ENCODE measurements at places on chromosomes 11 and 22.

DNA sequence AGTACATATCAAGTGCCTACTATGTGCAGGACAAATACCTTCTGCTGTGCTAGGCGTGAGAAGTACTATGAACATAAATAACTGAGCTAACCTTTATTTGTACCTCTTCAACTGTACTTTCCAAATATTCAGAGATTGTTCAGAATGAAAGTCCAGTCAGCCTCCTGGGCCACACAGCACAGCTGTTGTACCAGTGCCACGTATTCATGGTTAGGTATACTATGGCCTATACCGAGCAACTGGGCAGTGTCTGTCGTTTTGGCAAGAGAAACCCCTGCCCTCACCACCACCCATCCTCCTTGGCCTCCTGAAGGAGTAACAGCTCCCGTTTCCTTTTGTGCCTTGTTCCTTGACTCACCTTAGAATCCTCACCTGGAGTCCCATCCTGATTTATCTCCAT is 53.0 kb downstream of the RASSF10 start:
- DNase-seq = no peak

GRCh38 chr11:8608652-8609051 is 14.6 kb upstream of the STK33 start:
- no peak for DNase-seq

GRCh38 chr22:38243007-38243765 is 29.6 kb downstream of the TMEM184B start:
- peak; percentile 87 for DNase-seq

GRCh38 chr11:96538104-96538503 is 148.3 kb downstream of the JRKL start:
- no peak for DNase-seq

- peak; percentile 37 for DNase-seq
Measured at GRCh38 chr11:2551131-2551530, 106.3 kb downstream of the KCNQ1 start.

- no peak for DNase-seq
Measured at GRCh38 chr11:131734871-131735270, 364.5 kb downstream of the NTM start.

- no peak for DNase-seq
Measured at GRCh38 chr22:23163665-23164064, 16.6 kb upstream of the BCR start.

- DNase-seq = no peak
Measured at GRCh38 chr11:48109046-48109666, 107.5 kb upstream of the OR4B1 start.

DNA sequence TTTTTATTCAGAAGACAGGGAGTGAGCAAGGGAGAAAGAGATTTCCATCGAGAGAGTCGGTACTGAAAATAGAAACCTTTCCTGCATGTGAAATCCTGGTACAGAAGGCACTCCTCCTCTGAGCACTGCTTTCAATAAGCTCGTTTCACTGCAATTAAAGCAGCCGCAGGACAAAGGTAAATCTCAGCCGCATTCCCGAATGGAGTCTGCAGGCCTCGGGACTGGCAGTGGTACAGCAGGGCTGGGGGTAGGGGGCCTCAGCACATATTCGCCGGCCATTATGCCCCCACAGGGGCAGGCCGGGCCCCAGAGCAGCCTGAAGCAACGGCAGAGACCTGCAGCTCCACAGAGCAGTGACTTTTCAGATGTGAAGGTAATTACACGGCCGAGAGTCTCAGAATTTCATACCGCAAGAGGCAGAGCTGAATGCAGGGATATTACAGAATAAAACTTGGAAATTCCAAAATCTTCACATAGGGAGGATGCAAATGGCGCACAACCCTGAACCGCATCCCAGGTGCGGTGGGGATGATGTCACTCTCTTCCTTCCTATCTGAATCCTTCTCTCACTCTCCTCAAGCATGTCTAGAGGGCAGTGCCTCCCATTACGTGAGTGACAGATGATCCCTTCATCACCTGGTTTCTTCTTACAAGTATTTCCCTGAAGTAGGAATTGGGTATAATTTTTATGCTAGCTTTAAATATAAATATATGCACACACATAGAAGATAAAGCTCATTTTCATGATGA is 622.1 kb downstream of the OPCML start:
- DNase-seq = no peak

GRCh38 chr11:68659158-68659921 is 25.0 kb upstream of the GAL start:
- DNase-seq = peak; percentile 82

- DNase-seq = no peak
Measured at GRCh38 chr11:18408558-18409291, 3.4 kb upstream of the LDHC start.

GRCh38 chr11:128235426-128235825 is 351.9 kb downstream of the ETS1 start:
- no peak for DNase-seq
